ENCODE measurements at places on chromosomes 5 and 9.

DNA sequence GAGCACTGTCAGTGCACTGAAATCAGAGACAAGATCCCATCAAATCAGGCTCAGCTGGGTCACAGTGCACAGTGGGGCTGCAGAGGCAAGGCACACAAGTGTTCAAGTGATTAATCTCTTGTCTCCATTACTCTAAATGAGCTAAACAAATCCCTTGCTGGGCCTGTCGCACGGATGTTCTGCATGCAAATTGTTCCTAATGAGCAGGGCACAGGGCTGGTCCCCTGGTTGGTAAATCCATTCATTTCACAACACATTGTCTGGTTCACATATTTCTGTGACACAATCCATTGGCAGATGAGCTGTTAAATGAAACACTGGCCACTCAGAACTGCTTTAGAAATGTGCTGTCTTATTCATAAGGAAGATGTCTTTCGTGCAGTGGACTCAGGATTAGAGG, 167.9 kb upstream of the BRINP1 start:
- DNase-seq: no peak

DNA sequence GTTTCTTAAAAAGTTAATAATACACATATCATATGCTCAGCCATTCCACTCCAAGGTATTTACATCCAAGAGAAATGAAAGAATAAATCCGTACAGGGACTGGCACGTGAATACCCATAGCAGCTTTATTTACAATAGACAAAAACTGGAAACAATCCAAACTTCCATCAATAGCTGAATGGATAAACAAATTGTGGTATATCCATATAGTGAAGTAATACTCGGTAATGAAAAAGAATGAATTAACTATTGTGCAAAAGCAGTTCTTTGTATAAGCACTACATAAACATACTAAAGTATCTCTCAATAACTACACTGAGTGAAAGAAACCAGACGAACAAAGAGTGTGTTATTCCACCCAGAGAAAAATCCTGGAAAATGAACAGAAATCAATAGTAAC, 17.6 kb downstream of the COL23A1 start:
- no peak for DNase-seq

GRCh38 chr5:165086465-165086864, 1581.0 kb downstream of the MAT2B start:
- DNase-seq: no peak

GRCh38 chr5:109005297-109006009, 257.8 kb downstream of the FER start:
- DNase-seq: no peak

DNA sequence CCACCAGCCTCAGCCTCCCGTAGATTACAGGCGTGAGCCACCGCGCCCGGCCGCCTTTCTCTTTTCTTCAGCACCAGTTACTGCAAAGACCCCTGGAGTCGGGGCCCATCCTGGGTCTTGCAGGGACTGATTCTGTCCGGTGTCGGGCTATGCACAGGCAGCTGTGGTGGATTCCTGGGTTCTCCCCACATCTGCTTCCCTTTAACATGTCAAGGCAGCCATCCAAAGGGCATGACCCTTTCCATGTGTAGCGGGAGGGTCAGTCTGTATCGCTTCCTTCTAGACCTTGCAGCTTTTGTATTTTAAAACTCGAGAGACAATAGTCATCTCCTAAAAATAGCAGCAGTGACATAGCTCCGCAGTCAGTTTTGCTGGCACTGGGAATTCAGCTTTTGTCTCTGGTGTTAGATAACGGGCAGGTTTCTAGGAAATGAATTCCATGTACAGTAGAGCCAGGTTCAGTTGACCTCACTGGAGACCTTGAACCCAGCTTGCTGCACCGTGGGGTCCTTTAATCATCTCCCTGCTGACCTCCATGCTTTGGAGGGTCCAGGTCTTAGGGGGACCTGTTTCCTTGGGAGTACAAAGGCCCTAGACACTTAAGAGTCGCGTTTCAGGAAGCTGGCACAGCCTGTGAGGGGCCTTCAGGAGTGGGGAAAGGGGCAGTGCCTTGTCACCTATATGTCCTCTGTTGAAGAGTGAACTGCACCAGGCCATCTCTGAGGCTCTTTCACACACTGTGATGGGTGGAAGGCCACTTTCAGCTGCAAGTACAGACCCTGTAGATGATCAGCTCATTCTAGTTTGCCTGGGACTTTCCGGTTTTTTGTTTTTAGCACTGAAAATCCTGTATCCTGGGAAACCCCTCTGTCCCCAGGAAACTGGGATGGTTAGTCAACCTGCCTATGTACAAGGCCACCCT, 13.8 kb downstream of the ANKRD33B start:
- DNase-seq: no peak

DNA sequence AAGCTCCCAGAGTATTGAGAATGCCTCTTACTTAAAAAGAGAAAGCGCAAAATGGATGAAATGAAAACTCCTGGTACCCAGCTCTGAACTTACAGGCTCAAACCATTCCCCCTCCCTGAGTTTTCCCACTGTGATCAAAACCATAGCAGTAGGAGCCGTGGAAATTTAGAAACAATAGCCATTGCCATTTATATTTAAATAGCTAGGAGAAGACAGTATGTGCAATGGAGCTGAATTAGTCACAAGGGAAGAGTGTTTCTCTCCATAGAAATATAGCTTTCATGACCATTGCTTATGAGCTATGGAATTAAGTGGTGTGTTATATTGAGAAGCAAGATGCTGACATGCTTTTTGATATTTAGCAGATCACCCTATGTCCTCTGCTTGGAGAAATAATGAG, 84.6 kb downstream of the PCSK5 start:
- DNase-seq: no peak

DNA sequence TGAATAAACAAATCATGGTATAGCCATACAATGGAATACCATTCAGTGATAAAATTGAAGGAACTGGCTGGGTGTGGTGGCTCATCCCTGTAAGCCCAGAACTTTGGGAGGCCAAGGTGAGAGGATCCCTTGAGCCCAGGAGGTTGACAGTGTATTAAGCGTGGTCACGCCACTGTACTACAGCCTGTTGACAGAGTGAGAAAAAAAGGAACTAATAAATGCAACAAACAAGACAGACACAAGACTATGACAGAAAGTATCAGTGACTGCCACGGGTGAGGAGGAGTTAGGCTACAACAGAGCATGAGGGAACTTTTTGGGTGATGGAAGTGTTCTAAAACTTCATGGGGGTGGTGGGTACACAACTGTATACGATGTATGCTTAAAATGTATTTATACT, 2.2 kb downstream of the FNIP1 start:
- DNase-seq: no peak

DNA sequence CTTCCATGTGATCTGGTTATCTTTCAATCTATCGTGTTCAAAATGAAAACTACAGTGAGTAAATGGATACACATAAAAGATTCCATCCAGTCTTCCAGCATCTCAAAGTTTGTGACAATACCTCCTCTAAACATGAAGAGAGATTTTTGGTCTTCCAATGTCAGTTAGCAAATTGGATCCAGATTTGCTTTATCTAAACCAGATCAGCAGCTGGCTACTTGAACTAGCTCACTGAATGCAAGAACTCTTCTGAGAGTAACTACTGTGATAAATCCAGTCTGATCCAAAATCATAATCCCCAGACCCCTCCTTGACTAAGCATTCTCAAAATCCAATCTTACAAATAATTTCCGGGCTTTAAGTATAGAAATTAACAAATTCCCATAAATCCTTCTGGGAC, 2177.9 kb upstream of the C9orf72 start:
- DNase-seq: no peak

Data from NCI-H524 treated with DMSO at 0.1 percent for 48 hours (cell line).